Effector memory CD4-positive, alpha-beta T cell (primary cell): ENCODE measurements at places on chromosomes 6 and 20.

GRCh38 chr6:2854396-2854982 is 12.8 kb upstream of the SERPINB1 start:
- no peak for DNase-seq
- H3K36me3 ChIP-seq, result no peaks in the 10 kb centered on the region
- H3K4me3 ChIP-seq, result peak overlapping the region; percentile 40
- no peaks in the 10 kb centered on the region for H3K27me3 ChIP-seq

- DNase-seq, result no peak
- H3K4me3 ChIP-seq, result peak overlapping the region; percentile 94
- H3K36me3 ChIP-seq, result peaks cover 7% of the 10 kb centered on the region
- peaks cover 26% of the 10 kb centered on the region for H3K4me1 ChIP-seq
- peak overlapping the region; percentile 97 for H3K27ac ChIP-seq
- H3K27me3 ChIP-seq, result no peaks in the 10 kb centered on the region
Measured at GRCh38 chr6:7390226-7390878, 744 bp downstream of the RIOK1 start.

GRCh38 chr20:22536956-22537756 is 47.2 kb downstream of the FOXA2 start:
- no peaks in the 10 kb centered on the region for H3K36me3 ChIP-seq
- no peak overlapping the region for H3K4me3 ChIP-seq
- H3K4me1 ChIP-seq, result no peaks in the 10 kb centered on the region
- no peak overlapping the region for H3K27ac ChIP-seq
- DNase-seq, result no peak

DNA sequence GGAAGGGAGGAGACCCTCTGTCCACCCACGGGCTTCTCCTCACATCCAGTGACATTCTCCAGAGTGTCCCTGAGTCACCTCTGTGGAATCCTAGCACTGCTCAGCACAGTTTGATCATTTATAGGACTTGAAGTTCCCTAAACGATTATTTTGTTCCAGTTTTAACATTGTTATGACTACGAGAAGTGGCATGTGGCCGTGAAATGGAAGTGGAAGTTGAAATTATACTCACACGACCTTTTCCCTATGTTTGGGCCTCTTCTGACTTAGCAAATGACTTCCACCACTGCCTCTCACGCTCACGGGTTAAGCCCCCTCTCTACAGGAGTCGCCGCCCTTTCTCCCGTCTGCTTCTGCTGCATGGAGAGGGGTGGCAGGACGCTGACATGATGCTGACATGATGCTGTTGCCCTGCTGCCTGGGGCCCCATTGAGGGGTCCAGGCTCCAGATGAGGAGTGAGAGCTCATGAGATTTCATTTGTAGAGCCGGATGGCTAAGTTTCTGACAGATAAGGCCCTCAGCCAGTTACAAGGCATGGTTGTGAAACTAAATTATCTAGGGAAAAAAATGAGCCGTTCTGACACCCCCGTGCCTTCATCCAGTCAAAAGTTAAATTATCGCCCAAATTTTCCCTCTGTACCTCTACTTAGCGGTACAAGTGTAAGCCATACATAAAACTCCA is 153.6 kb upstream of the UST start:
- no peak overlapping the region for H3K4me3 ChIP-seq
- no peaks in the 10 kb centered on the region for H3K36me3 ChIP-seq
- H3K27ac ChIP-seq, result no peak overlapping the region
- no peak for DNase-seq
- no peaks in the 10 kb centered on the region for H3K4me1 ChIP-seq
- H3K27me3 ChIP-seq, result peaks cover 2% of the 10 kb centered on the region

DNA sequence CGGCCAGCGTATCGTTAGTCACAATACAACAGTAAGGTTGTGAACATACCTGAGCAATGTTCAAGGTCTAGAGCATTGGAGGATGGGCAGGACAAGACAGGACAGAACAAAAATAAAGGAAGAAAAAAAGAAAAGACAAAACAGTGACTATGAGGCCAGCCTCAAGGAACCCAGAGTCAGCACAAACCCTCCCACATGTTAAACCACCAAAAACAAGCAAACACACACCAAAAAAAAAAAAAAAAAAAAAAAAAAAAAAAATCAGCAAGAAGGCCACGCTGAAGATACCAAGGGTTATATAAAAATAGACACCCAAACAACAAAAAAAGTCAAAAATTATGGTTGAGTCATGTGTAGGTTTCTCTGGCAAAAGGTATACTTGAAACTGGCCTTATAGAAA is 12.8 kb downstream of the MED23 start:
- no peaks in the 10 kb centered on the region for H3K27me3 ChIP-seq
- no peak for DNase-seq
- H3K27ac ChIP-seq, result no peak overlapping the region
- H3K36me3 ChIP-seq, result peaks cover 81% of the 10 kb centered on the region
- no peaks in the 10 kb centered on the region for H3K4me1 ChIP-seq

GRCh38 chr20:63937596-63937995 is 18.6 kb downstream of the UCKL1 start:
- no peak for DNase-seq
- H3K4me3 ChIP-seq, result no peak overlapping the region
- H3K36me3 ChIP-seq, result peaks cover 39% of the 10 kb centered on the region
- H3K27me3 ChIP-seq, result no peaks in the 10 kb centered on the region
- H3K4me1 ChIP-seq, result peaks cover 18% of the 10 kb centered on the region
- H3K27ac ChIP-seq, result no peak overlapping the region

GRCh38 chr6:146269482-146269881 is 240.6 kb downstream of the GRM1 start:
- no peak for DNase-seq
- no peak overlapping the region for H3K4me3 ChIP-seq
- H3K4me1 ChIP-seq, result no peaks in the 10 kb centered on the region

DNA sequence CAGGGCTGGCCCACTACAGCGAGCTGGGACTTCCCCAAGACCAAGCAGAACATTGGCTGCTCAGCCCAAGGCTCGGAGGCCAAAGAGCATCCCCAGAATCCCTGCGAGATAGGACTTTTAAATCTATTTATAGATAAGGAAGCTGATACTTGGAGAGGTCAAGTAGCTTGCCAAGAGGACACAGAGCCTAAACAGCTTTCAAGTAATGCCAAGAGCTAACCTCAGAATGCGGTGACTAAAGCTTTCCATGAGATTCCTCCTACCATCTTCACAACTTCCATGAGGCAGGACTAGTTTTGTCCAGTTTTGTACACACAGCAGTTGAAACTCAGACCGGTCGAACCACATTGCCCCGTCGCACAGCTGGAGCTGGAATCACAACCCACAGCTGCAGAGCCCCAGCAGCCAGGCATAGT is 168.1 kb upstream of the TOP1 start:
- no peaks in the 10 kb centered on the region for H3K27me3 ChIP-seq
- H3K4me1 ChIP-seq, result no peaks in the 10 kb centered on the region
- no peaks in the 10 kb centered on the region for H3K36me3 ChIP-seq
- no peak overlapping the region for H3K27ac ChIP-seq
- DNase-seq, result no peak

DNA sequence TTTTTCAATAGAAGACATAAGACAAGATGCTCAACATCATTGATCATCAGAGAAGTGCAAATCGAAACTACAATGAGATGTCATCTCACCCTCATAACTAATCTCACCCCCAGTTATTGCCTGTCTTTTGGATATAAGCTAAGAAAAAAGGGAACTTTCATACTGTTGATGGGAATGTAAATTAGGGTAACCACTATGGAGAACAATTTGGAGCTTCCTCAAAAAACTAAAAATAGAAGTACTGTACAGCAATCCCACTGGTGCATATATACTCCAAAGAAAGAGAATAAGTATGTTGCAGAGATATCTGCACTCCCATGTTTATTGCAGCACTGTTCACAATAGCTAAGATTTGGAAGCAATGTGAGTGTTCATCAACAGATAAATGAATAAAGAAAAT is 26.4 kb upstream of the PHF3 start:
- peaks cover 3% of the 10 kb centered on the region for H3K4me1 ChIP-seq
- no peaks in the 10 kb centered on the region for H3K27me3 ChIP-seq
- no peak overlapping the region for H3K27ac ChIP-seq

- H3K27ac ChIP-seq, result no peak overlapping the region
- no peaks in the 10 kb centered on the region for H3K36me3 ChIP-seq
- no peak for DNase-seq
- H3K4me3 ChIP-seq, result no peak overlapping the region
Measured at GRCh38 chr20:16749573-16749972, 1.4 kb downstream of the OTOR start.
